HT1080 (cell line): ENCODE measurements at places on chromosomes 5 and 9. TPM values are rescaled to one million over a fixed set of nuclear protein-coding genes. Genes with fewer than 3 reads are reported as not detected.

DNA sequence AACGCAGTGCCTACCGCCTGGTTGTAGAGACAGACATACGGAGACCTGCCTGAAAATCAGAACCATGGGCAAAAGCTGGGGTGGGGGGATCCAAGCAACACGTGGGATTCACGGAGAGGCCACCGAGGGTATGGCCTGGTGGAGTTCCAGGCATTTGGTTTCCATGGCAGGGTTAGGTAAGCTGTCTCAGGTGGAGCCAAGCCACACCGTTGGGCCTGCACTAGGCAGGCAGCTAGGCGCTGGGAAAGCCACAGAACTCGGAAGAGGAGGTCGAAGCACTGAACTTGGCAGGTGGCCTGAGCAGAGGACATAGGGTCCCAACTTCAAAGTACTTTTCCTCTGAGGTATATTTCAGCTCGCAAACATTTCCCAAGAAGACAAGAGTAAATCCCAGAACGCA, 111.6 kb downstream of the ISL1 start:
- DNase-seq: no peak

DNA sequence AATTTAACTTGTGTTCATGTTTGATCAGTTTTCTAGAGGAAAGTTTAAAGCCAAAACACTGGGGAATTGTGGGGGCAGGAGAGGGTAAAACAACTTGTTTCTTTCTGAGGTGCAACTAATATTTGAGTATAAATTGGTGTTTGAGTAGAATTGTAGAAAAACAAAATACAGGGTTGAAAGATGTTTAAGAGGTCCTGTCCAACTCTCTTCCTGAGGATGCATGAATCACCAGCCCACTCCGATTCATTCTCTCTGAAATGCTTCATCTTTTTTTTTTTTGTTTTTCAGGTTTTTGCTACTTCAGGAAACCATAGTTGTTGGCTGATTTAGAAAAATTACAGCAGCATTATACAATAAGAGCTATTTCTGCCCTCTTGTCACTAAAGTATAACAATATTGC, 42.4 kb upstream of the TMC1 start:
- peak; percentile 44 for DNase-seq

- DNase-seq: no peak
These were observed 592.5 kb downstream of the CCDC171 start for GRCh38 chr9:16145196-16145950.

DNA sequence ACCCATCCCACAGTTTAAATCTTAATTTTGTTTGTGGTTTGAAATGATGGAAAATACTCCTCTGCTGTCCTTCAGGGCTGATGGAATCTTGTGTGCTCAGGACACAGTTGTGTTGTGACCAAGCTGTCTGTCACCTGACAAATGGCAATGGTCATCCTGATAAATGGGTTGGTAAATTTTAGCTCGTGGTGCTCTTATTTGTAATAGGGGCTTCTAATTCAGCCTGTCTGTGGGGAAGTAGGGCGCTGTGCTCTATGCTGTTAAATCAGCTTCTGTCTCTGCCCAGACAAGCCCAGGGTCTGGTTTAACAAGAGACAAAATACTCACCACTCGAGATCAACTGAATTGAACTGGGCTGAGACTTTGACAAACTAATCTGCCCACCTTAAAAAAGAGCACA, 4.5 kb downstream of the LRRTM2 start:
- no peak for DNase-seq

GRCh38 chr9:23537192-23538066, 288.6 kb downstream of the ELAVL2 start:
- no peak for DNase-seq

GRCh38 chr5:65184780-65185179, 296.9 kb downstream of the ADAMTS6 start:
- no peak for DNase-seq

- DNase-seq: peak; percentile 3
These were observed 650 bp downstream of the ELP1 start for GRCh38 chr9:108933231-108933717.

GRCh38 chr5:133890776-133891280, 77.6 kb downstream of the C5orf15 start:
- no peak for DNase-seq

DNA sequence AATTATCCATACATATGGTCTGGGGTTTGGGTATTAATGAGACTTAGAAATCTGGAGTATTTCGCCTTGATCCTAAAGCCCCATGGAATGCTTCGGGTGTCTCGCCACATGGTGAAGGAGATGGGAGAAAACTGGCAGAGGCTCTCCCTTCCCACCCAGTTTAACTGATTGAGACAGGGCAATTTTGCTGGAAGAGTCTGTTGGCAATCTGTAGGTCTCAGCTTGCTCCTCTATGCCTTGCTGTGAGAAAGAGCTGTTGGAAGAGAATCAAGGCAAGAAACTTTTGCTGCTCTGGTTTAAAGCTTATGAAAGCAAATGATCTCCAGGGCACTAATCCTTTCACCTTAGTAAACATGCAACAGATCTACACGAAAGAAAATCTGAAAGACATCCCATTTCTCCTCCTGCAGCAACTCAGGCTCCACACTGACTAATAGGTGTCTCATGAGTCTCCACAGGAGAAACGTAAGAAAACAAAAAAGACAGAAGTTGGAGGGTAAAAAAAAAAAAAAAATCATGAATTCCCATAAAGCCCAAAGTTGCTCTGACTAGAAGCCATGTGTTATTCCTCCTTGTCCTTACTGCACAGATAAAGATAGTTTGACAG, 369.9 kb downstream of the EFNA5 start:
- peak; percentile 3 for DNase-seq

DNA sequence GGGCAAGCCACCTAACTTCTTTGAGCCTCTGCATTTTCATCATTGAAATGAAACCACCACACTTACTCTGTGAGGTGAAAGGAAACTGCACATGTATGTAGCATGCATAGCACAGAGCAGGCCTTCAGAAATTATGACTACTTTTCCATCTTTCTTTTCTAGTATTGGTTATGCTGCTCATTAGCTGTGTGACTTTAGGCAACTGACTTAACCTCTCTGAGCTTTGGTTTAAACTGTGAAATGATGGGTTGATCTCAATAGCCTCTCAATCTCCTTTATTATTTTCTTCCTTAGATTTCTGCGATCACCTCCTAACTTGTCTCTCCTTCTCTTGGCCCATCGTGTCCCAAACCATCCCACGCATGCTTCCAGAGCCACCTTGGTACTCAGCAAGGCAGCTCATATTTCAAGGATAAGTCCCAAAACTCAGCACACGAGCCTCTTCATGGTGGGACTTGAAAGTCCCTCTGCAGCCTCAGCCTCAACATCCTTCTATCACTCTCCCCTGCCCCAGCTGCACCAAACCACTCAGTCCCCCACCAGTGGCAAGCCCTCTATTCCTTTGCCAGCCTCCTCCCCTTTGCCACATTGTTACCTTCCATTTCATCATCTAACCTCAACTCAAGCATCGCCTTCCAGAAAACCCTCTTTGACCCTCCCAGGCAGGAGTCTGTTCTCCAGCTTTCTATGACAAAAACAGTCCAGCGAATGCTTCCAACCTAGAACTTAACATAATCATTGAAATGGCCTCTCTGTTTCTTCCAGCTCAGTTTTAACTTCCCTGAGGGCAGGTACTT, 60.3 kb upstream of the DNAH5 start:
- no peak for DNase-seq

DNA sequence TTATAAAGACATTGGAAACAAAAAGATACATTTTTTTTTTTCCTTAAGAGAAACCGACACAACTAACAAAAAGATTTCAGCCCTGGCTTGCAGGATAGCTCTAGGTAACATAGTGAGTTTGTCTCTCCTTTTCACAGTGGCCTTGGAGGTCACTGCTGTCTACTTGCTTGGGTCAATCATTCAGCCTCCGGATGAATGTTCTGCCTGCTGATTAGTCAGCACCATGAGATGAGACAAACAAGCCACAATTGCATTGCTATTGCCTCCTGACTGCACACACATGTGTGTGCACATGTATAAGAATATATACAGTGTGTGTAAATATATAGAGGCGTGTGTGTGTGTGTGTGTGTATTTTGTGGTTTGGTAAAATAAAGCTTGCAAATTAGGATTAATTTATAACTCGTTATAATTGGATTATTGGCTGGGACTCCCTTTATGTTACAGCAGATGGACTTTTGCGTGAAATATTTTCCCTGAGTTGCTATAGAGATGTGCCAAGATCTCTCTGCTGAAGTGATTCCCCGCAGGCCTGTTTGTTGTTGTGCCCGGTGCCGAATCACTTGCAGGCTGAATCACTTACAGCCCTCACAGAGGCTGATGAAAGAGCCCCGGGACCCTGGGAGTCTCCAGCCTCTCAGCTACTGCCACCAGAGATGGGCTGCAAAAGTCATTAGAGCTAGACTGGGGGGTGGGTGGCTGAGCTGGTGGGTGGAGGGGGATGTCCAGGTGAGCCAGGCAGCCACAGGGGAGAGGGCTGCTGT, 161.2 kb downstream of the FGF18 start:
- DNase-seq: peak; percentile 28

GRCh38 chr5:79521156-79521555, 7.2 kb upstream of the HOMER1 start:
- no peak for DNase-seq

DNA sequence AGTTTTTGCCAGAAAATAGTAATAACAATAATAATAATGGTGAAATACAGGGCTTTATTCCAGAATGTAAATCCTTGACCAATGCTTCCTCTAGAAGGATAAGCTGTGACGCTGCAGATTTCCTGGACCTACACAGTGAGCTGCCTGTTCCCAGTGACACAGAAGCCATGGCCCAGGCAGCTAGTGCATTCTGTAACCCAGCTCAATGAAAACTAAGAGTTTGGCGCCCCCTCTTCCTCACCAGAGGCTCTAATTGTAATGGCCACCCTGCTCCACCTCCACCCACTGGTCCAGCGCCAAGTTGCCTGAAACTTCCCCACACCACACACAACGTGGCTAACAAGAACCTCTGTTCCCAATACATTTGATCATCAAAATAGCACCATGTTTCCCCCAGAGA, 248.1 kb downstream of the CETN3 start:
- peak; percentile 61 for DNase-seq

DNA sequence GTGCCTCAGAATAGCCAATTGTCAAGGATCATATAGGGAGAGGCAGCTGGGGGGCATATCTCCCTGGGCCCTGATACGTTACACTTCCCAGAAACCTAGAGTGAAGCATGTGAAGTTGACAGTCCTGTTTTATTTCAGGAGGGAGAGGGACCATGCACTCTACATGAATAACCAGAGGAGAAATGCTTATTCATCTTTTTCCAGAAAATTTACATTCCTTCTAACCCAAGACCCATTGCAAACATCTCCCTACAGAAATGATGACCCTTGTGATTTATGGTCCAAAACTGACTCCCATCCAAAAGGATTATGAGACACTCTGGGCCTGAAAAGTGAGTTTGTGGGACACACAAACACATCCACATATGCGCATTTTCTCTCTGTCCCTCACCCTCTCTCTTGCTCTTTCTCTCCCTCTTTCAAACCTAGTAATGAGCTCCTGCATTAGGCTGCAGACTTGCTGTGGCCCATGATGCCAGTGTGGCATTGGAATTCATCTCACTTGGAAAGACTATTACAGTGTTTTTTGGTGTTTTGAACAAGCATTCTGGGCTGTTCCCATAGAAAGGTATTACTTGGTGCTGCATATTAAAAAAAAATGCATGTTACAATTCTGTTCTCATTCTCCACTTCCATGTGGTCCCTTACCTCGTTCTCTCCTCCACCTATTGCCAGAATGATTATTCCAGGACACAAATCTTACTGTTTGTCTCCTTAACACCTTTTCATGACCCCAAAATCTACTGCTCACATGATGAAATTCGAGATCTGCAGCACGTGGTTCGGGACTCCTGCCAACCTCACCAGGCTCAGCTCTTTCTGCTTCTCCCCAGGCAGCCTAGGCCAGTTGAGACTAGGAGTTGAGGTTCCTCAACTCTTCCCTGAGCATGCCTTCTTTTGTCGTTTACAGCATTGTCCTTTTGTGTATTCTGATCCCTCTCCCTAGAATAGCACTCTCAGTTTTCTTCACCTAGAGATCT, 451.3 kb upstream of the KLF4 start:
- DNase-seq: no peak

GRCh38 chr5:170863646-170864045, 1.8 kb downstream of the RANBP17 start:
- DNase-seq: no peak

DNA sequence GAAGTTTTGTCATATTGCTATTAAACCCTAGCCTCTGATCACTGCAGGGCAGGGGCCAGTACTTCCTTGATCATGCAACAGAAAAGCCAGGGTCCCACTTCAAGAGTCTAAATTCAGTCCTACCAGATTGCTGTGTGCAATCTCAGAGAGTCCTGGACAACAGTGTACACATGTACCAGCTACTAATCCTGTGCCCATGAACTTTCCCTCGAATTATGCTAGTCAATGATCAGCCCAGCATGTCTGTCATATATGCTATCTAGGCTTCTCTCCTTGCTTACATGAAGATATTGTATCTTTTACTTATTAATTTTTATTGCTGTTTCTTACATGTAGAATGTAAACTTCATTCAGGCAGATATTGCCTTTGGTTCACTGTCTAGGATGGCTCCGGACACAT, 367.0 kb downstream of the NTRK2 start:
- no peak for DNase-seq

- no peak for DNase-seq
These were observed 85.2 kb upstream of the CLINT1 start for GRCh38 chr5:157944077-157944633.

DNA sequence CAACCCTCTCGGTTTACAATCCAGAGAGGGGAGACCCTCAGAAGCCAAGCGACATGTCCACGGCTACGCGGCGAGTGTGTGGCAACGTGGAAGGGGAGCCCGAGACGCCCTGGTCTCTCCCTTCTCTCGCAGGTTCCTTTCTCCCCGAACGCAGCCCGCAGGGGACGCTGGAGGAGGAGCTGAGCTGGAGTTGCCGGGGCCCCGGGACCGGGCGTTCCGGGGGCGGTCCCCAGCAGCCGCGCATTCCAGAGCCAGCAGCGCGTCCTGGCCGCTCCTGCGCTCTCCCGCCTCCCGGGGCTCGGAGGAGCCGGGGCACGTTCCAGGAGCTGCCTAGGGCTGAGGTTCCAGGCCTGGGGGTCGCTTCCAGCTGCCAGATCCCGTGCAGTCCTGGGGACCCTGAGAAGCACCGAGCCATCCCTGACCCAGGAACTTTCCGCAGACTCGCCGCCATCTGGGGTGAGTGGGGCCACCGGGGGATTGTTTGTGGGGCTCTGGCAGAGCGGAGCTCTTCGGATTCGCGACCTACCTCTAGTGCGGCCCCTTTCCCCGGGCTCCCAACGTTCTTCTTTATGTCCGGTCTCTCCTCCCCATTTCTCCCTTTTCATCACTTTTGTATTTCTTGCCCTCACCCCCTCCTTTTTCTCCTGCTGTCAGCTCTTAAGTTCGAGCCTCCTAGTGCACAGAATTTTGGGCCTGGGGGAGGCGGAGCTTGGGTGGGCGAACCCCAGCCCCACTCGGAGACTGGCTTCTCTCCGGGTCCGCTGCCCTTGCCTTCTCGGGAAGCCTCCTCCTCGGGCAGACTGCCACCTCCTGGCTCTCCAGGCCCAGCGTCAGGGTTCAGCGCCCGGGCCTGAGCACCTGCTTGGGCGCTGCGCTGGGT, at the start of gene SMIM3:
TSS of gene SMIM3 (plus strand) at position 241 of the 880 bp plus-strand sequence. CDS start 16,684 bp downstream, outside the sequence.
- peak; percentile 59 for DNase-seq

- DNase-seq: no peak
These were observed 29.7 kb downstream of the SLC25A25 start for GRCh38 chr9:128097543-128098296.

GABRA6 gene
- total RNA-seq: 1.9 and 2.9 TPM in 2 replicates

IFNA21 gene
- not detected in 2 replicates for total RNA-seq

CAMK4 gene
- total RNA-seq: 28.0 and 35.4 TPM in 2 replicates

CDC25C gene
- total RNA-seq: 14.0 and 15.5 TPM in 2 replicates

CCL28 gene
- total RNA-seq: 0.11 TPM in 1 of 2 replicates, not detected in the other

DNAJC21 gene
- 23.5 and 25.8 TPM in 2 replicates for total RNA-seq

OMD gene
- not detected in 2 replicates for total RNA-seq

ZNF883 gene
- total RNA-seq: 4.7 and 5.7 TPM in 2 replicates

SLC45A2 gene
- total RNA-seq: not detected in 2 replicates

NUTM2G gene
- not detected in 2 replicates for total RNA-seq
